Stimulated activated CD4-positive, alpha-beta T cell treated with anti-CD3 and anti-CD28 coated beads, Interleukin-2, amount 100 ng/mL, for 24 hours (primary cell): ENCODE measurements at places on chromosomes 6 and 20.
A peak's percentile ranks its signal among the peaks of the same experiment; 100 is the strongest.

- DNase-seq, result no peak
These were observed 221.3 kb downstream of the DLL1 start for GRCh38 chr6:170069611-170070010.

DNA sequence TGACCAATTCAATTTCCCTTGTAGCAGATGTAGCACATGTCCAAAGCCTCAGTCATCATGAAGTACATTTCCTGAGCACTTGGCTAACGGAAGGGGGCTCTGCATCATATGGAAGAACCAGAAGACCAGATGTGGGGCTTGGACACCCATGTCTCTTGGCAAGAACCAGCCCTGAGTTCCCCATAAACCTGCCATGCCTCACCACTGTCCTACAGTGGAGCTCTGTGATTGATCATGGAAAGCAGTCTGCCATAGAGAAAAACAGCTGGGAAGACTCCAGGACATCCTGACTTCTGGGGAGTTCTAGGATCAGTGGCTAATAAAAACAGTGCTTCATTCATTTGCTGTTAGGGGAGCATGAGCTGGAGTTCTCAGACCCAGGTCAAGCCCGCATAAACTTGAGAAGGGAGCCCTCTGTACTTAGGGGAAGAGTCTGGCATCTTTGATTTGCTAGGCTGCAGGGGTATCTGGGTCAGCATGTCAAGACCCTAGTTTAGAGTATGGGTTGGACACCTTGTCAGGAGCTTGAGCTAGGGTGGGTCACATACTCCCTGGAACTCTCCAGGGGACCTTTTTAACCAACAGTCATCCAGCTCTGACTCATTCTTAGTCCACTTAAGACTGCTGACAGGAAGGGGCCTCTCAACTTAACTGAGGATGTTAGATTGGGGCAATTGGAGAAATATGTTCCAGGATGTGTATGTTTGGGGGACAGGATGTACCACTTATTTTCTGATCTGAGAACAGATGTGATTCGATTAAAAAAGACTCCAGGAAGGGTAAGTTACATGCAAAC lies 26.3 kb upstream of the TRAM2 start:
- no peak for DNase-seq

DNA sequence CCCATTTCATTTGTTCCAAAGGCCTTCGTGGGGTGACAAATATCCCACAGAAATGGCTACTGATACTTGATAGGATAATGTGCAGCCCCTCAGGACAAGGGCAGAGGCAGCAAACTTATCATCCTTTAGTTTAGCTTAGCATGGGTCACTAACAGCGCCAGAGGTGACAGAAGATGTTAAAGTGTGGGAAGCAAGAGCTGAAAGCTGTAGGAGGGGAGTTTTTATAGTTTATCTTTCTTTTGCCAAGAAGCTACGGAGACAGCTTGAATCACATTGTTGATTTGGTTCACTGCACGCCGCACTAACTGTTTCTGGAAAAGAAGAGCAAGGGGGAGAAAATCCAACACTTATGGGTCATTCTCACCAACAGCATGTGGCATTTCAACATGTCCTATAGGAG lies 773.9 kb upstream of the MMS22L start:
- DNase-seq, result no peak

DNA sequence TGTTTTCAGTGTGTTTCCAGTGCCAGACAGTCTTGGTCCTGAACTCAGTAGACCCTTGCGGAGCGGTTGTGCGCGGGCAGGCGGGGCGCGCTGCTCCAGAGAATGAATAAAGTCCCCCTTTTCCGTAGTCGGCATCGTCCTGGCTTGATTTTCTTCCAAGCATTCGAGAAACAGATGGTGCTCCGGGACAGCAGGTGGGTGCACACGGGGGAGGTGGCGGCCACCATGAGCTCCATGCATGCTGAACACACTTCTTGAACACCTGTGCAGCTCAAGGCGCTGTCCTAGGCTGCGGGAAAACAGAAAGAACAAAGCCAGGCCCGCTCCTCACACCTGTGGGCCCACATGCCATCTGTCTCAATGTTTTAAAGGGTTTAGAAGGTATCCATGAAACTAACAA lies 125.2 kb downstream of the TAF4 start:
- no peak for DNase-seq

DNA sequence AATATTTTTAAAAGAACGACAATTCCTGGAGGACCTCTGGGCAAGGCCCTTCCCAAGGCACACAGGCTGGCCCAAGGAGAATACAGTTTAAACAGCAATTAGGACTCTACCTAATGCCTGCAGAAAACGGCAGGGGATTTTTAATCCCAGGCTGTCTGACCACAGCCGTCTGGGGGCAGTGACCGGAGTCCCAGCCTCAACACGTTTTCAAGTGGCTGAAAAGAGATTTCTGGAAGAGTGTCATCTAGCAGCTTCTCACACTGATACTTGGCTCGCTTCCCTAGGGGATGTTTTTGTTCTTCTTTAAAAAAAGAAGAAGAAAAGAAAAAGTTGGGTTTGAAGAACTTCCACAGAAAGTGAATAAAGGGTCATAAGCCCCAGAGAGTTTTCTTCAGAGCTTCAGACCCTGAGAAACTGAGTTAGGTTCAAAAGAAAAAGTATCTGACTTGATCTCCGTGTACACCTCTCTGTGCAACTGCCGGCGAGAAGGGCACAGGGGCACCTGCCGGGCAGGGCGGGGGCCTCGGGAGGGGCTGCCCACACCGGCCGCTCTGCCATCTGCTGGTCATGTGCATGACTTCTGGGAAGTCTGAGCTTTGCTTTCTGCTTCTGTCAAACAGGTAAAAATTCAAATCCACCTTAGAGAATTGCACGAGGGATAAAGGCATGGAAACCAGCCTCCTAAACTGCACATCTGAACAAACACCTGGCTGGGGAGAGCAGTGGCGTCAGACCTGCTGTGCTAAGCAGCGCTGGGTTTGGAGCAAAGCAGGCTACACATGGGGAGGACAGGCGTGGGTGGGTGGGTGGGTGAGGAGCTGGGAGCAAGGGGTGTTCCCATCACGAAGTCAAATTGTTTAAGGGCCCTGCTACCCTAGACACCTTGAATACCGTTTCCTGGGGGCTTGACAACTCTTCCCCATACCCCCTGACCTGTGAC lies 33.0 kb downstream of the RRBP1 start:
- peak; percentile 40 for DNase-seq

- no peak for DNase-seq
These were observed 83.4 kb upstream of the PRL start for GRCh38 chr6:22380236-22380635.

GRCh38 chr6:105587349-105588122 lies 184.7 kb upstream of the PREP start:
- no peak for DNase-seq

GRCh38 chr6:2935566-2936291 lies 32.6 kb upstream of the SERPINB9 start:
- DNase-seq, result no peak

- DNase-seq, result no peak
These were observed 83.3 kb upstream of the ID4 start for GRCh38 chr6:19753826-19754225.

DNA sequence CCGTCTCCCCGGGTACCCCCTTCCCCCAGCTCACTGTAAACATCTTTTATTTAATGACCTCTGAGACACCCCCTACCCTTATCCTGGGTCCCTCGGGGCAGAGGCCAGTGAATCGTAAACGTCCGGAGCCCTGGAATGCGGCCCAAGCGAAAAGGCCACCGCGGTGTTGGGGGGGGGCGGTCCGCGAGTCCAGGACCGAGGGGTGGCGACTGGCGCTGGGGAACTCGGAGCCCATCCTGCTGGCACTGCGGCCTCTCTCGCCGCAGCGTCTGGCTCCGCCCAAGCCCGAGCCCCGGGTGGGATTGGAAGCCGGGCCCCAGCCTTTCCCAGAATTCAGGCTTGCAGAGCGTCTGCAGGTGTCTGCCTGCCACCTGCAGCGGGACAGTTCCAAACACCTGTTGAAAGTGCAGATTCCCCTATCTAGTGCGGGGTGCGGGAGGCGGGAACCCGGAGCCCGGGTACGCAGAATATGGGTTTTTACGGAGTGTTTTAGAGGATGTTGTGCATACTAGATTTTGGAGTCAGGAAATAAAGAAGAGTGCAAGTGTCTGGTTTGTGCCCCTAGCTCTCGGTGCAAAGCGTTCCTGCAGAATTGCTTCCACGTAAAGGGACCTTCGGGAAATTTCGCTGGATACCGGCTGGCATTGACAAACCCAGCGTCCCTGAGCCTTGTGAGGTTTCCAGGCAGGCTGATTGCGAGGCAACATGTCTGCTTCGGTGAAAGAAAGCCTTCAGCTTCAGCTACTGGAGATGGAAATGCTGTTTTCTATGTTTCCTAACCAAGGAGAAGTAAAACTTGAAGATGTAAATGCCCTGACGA lies 800 bp downstream of the RWDD2A start:
- peak; percentile 27 for DNase-seq

GRCh38 chr6:90454836-90455427 lies 131.9 kb downstream of the MAP3K7 start:
- no peak for DNase-seq

GRCh38 chr6:24223115-24223919 lies 97.3 kb downstream of the NRSN1 start:
- no peak for DNase-seq

GRCh38 chr6:46715141-46715540 lies 20.0 kb downstream of the PLA2G7 start:
- DNase-seq, result no peak

- DNase-seq, result no peak
These were observed 48.7 kb upstream of the CRISP1 start for GRCh38 chr6:49915035-49915434.

GRCh38 chr6:54003316-54003715 lies 107.9 kb upstream of the MLIP start:
- DNase-seq, result no peak

DNA sequence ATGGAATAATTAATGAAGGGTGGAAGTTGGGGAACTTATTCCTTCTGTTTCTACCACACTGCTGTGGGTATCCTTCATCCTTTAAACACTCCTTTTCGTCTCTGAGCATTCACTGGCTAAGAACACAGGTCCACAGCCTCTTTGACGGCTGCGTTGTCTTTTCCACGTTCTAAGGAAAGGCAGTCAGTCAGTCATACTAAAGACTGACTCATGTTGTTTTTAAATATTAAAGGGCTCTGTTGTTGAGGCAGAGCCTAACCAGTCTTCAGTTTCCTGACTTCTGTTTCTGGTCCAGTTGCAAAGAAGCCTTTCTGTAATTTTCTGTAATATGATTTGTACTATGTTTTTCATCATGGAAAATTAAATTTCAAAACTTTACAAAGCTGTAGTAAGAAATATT lies 48.0 kb downstream of the UST start:
- no peak for DNase-seq

GRCh38 chr6:71510057-71510713 lies 221.6 kb downstream of the OGFRL1 start:
- no peak for DNase-seq
